ENCODE measurements at places on chromosomes 2 and 18. TPM values are rescaled to one million over a fixed set of nuclear protein-coding genes. Genes with fewer than 3 reads are reported as not detected.

Gene DLX2
- 0.89 TPM for total RNA-seq

Gene PLB1
- total RNA-seq, result 2.0 TPM

Gene DYNAP
- not detected for total RNA-seq

Gene IL1RN
- 0.43 TPM for total RNA-seq

Gene TCF7L1
- total RNA-seq, result 7.3 TPM

Gene PLEKHH2
- total RNA-seq, result 0.92 TPM

Gene TACR1
- 0.39 TPM for total RNA-seq

Gene PSTPIP2
- total RNA-seq, result 0.28 TPM

Gene GDF7
- 0.05 TPM for total RNA-seq

Gene OSBPL6
- 9.0 TPM for total RNA-seq

Gene GPAT2
- not detected for total RNA-seq

Gene LRP2
- total RNA-seq, result 0.06 TPM

Gene BOLL
- total RNA-seq, result not detected

Gene PPP1R1C
- 2.0 TPM for total RNA-seq

Gene CROCC2
- not detected for total RNA-seq

Gene KIF1A
- 0.62 TPM for total RNA-seq

Gene FAM98A
- total RNA-seq, result 68.5 TPM

Gene NEU2
- not detected for total RNA-seq

Gene TUBA3E
- not detected for total RNA-seq

Gene DHX57
- 20.8 TPM for total RNA-seq

Gene PJVK
- total RNA-seq, result 0.98 TPM

Gene BCL11A
- 0.04 TPM for total RNA-seq

Gene SP100
- total RNA-seq, result 28.5 TPM

All from A549 treated with DMSO at 1 μM for 4 hours (cell line).